ENCODE measurements at places on chromosomes 4 and X. TPM values are rescaled to one million over a fixed set of nuclear protein-coding genes. Genes with fewer than 3 reads are reported as not detected.

The SCD5 gene
- total RNA-seq = 13.9 TPM

The SASH3 gene
- total RNA-seq = not detected

The ADGRL3 gene
- total RNA-seq = 0.66 TPM

The ASB11 gene
- not detected for total RNA-seq

The COQ2 gene
- total RNA-seq = 15.5 TPM

The GJB1 gene
- 80.4 TPM for total RNA-seq

The CFAP99 gene
- total RNA-seq = 0.32 TPM

The SGCB gene
- 10.4 TPM for total RNA-seq

The BCLAF3 gene
- 11.1 TPM for total RNA-seq

The SLC49A3 gene
- 0.40 TPM for total RNA-seq

The YY2 gene
- total RNA-seq = 4.7 TPM

The LCORL gene
- total RNA-seq = 14.4 TPM

The POU3F4 gene
- not detected for total RNA-seq

The CPLX1 gene
- total RNA-seq = 0.93 TPM

Measured in Calu3 (cell line).